ENCODE measurements at places on chromosomes 5 and 9. TPM values are rescaled to one million over a fixed set of nuclear protein-coding genes. Genes with fewer than 3 reads are reported as not detected.

- DNase-seq: no peak
Observed at GRCh38 chr9:129416821-129417539, 203.9 kb downstream of the C9orf50 start.

DNA sequence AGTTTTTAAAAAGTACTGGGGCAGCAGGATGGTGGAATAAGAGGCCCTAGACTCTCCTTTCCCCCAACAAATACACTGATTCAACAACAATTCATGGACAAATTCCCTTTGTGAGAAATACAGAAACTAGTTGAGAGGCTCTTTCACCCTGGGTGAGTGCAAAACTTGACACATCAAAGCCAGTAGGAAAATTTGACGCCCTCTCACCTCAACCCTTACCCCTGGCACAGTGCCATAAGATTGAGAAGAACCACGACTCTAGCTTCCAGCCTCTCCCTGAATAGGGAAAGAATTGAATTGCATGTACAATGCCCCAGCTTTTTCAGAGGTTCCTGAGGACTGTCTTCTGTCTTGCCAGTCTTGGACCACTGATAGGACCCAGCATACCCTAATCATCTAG lies 12.3 kb downstream of the KIF4B start:
- no peak for DNase-seq

- no peak for DNase-seq
Observed at GRCh38 chr9:123544007-123544827, 188.2 kb downstream of the CRB2 start.

DNA sequence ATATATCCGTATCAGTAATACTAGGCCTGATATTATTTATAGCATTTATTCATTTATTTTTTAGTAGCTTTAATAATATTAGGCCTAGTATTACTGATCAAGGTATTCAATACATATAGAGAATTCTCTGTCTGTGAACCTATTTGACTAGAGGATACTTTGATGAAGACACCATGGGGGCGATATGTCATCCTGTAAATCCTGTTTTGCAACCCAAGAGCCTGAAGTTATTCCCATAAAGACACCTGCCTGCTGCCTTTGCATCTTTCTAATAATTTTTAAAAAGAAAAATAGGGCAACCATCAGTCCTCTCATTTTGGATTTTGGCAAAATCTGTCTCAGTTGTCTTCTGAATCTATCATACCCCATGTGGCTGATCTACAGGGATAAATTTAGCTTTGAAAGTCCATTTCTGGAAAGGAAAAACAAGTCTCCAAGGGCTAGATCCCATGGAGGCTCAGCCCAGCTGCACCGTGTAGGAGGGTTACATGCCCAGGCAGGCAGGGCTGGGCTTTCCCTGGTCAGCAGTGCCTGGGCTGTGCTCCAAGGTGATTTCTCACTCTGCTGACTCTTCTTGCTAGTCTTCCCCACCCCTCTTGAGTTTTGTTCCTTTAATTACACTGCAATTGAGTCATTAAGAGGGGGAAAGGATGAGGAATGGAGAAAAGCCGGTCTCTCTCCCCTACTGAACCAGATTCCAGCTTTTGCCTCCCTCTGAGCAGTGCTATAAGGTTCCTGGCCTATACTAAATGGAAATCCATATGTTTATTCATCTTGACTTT lies 169.0 kb downstream of the TRIM32 start:
- DNase-seq: no peak

GRCh38 chr9:35490155-35490909 lies 421 bp downstream of the RUSC2 start:
- no peak for DNase-seq

DNA sequence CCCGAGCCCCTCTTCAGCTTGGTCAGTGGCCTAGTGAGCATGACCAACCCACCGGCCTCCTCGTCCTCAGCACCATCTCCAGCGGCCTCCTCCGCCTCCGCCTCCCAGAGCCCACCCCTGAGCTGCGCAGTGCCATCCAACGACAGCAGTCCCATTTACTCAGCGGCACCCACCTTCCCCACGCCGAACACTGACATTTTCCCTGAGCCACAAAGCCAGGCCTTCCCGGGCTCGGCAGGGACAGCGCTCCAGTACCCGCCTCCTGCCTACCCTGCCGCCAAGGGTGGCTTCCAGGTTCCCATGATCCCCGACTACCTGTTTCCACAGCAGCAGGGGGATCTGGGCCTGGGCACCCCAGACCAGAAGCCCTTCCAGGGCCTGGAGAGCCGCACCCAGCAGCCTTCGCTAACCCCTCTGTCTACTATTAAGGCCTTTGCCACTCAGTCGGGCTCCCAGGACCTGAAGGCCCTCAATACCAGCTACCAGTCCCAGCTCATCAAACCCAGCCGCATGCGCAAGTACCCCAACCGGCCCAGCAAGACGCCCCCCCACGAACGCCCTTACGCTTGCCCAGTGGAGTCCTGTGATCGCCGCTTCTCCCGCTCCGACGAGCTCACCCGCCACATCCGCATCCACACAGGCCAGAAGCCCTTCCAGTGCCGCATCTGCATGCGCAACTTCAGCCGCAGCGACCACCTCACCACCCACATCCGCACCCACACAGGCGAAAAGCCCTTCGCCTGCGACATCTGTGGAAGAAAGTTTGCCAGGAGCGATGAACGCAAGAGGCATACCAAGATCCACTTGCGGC lies 1.8 kb downstream of the EGR1 start:
- DNase-seq: no peak

GRCh38 chr9:132408521-132408920 lies 1.5 kb upstream of the CFAP77 start:
- DNase-seq: no peak

DNA sequence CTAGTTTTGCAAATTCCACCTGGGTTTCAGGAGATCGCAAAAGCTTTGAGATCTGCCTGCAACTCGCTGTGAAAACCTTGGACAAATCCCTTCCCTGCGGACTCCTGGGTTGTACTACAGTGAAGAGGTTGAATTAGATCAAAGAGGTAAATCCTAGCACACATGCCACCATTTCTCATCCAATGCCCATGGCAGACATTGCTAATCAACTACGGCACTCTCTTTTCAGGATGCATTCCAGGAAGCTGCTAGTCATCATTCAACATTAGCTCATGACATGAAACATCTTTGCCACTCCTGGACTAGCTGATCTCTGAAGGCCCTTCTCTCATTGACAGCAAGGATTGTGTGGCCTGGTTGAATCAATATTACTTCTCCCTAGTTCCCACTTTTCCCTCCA lies 46.1 kb downstream of the PCDH1 start:
- no peak for DNase-seq

DNA sequence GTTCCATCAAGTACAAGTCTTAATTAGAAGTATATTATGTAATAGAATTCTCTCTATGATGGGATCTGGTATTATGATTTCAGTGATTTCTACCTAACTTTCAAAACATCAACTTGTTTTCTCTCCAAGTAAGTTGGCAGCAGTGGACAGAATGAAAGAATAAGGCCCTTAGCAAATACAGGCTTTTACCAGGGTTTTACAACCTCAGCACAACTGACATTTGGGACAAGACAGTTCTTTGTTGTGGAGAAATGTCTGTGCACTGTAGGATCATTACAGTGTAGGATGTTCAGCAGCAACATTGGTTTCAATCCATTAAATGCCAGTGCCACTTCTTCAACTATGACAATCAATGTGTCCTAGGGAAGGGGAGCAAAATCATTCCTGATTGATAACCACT lies 48.8 kb downstream of the MLANA start:
- no peak for DNase-seq

DNA sequence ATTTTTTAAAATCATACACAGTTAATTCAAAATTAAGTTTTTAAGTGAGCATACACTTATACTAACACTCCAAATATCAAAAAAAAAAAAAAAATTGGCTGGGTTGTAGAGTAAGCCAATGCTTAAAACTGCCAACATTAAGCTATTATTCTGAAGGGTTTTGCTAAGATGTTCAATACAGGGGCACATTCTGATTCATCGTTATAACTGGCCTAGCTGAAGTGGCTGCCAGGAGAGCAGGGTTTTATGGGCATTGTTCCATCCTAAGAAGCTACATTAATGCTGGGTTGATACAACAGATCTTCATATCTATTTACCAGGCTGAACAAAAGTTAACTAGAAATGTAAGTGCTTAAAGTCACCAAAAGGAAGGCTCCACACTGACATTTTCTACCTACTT lies 13.4 kb downstream of the ELAVL2 start:
- DNase-seq: no peak

GRCh38 chr9:95060234-95060633 lies 257.3 kb downstream of the FANCC start:
- DNase-seq: no peak

- no peak for DNase-seq
Observed at GRCh38 chr5:2300861-2301574, 418.3 kb upstream of the IRX4 start.

- DNase-seq: no peak
Observed at GRCh38 chr9:87035879-87036278, 88.6 kb upstream of the GAS1 start.

- DNase-seq: no peak
Observed at GRCh38 chr9:79242489-79242888, 329.3 kb upstream of the TLE4 start.

- no peak for DNase-seq
Observed at GRCh38 chr5:38650540-38650939, 94.1 kb upstream of the LIFR start.

GRCh38 chr9:124940521-124940893 lies 376 bp downstream of the GOLGA1 start:
- no peak for DNase-seq

GRCh38 chr5:139417214-139417613 lies 13.3 kb upstream of the SPATA24 start:
- DNase-seq: no peak

DNA sequence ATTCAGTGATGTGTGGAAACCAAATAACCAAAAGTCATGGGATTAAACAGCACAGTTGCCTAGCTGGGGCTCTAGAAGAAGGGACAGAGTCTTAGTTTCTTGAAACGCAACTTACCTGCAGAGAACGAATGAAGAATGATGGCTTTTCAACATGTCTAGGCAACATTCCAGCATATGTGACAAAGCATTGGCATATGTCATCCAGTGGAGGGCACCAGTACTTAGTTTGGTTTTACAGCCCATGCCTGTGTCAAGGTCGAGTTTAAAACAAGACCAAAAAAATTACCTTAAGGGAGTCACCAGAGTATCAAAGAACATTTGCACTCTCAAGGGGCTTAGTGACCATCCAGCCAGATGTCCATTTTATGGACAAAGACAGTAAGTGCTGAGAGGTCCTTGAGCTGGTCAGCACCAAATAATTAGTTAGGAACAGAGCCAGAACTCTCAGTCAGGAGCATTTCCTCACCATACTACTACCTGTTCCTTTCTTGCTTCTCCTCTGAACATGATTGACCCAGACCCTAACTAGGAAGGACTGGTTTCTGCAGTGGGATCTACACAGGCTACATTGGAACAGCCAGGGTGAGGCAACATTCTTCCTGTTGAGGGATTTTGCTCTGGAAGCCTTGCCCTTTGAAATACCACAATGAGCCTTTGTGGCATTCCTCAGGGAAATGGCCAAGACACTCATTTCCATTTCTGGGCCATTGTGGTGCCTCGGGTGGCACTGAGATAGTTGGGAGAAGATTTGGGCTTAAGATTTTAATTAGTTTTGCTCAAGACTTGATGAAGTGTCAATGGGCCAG lies 75.4 kb upstream of the ANKH start:
- DNase-seq: no peak

DNA sequence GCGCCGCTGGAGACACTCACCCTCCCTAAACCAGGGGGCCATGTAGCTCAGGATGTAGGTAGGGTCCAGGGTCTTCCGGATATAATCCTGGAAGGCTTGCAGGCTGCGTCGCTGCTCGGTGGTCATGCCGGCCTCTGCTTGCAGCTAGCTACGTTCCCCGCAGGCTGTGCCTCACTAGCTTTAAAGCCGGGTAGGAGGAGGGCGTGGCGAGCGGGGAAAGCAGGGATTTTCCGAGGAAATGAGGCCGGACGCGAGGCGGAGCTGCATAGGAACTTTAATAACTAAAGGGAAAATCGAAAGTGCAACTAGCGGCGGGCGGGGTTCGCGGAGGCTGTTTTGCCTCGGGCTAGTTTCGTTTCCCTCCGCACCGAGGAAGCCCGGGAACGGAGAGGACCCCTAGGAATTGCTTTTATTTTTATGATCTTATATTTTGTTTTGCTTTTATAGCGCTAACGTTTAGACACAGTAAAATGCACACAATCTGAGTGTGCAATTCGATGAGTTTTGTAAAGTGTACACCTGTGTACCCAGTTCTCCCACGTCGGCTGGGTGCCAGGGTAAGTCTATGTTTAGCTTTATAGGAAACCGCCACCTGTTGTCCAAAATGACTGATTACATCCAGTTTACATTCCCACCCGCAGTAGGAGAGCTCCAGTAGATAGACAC lies at the start of gene RIGI:
RIGI (minus strand) TSS at position 156 of the 666 bp plus-strand sequence; CDS start at position 126, 30 bp downstream.
- peak; percentile 97 for DNase-seq

GRCh38 chr9:127021664-127022363 lies 100.6 kb downstream of the ANGPTL2 start:
- peak; percentile 93 for DNase-seq

- no peak for DNase-seq
Observed at GRCh38 chr9:13956107-13956506, 357.8 kb downstream of the NFIB start.

DNA sequence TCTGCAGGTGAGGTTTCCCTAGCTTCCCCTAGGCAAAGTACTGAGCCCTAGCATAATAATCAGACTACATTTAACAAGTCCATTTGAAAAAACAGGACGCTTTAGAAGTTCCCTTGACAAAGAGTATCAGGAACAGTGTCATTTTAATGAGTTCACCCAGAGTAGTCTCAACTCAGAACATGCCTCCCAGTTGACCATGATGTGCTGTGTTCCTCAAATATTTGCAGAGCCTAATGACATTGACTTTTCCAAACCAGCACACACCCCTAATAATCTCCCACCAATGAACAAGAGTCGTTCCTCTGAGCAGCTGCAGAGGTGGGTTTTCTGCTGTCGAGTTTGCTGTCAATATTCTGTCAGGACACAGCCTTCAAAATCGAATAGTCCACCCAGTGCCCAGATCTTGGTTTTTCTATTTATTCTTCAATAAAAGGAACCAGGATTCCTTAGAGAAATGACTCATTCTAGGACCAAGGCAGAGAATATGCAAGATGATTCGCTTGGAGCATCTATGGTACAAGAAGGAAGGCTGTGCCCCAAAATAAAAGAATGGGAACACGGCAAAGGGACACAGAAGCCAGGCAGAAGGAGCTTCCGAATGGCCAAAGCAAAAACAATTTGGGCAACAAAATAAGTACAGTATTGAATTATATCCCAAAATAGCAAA lies 57.6 kb downstream of the OTULIN start:
- no peak for DNase-seq

YTHDC2 gene
- total RNA-seq: 20.9 TPM

HAVCR1 gene
- total RNA-seq: not detected

ENTREP1 gene
- 49.2 TPM for total RNA-seq

LCN15 gene
- total RNA-seq: not detected

LRRTM2 gene
- total RNA-seq: 0.59 TPM

MTX3 gene
- 11.8 TPM for total RNA-seq

WDR31 gene
- 1.4 TPM for total RNA-seq

PDZD2 gene
- 115 TPM for total RNA-seq

SH3TC2 gene
- total RNA-seq: 1.9 TPM

CCL28 gene
- total RNA-seq: 23.8 TPM

SPATA31D4 gene
- not detected for total RNA-seq

PCDHGB7 gene
- total RNA-seq: 9.2 TPM

DDX4 gene
- not detected for total RNA-seq

PCDHGA3 gene
- total RNA-seq: 2.2 TPM

C5orf52 gene
- not detected for total RNA-seq

ABLIM3 gene
- 21.4 TPM for total RNA-seq

NXNL2 gene
- total RNA-seq: 1.7 TPM

LRRC70 gene
- 1.8 TPM for total RNA-seq

SPINK6 gene
- total RNA-seq: not detected
